ENCODE measurements at places on chromosomes 7 and 10.

- no peak for DNase-seq
These were observed 230.2 kb upstream of the AKR1E2 start for GRCh38 chr10:4595719-4596319.

GRCh38 chr7:29265208-29265923 lies 70.8 kb downstream of the CHN2 start:
- no peak for DNase-seq

DNA sequence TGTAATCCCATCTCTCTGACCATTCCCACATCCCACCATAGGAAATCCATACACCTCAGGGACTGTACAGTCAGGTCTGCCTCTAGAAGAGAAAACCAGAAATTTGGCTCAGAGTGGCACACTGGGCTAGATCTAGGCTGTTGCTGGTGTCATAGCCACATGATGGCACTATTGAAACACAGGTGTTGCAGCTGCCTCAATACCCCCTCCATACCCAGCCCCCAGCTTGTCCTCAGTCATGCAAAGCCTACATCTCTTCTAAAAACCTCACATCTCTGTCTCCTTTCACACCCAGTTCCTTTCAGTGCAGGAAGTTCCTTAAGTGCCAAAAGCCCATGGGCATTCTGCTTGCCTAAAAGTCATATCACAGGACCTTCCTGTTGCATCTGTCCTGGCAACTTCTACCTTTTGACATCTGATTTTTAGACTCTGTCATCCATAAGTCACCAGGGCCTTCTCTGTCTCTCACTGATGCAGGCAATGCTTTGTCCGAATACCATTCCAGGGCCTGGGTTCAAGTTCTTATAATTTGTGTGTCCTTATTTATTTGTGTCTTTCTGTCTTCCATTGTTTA lies 27.0 kb upstream of the HIBADH start:
- no peak for DNase-seq

DNA sequence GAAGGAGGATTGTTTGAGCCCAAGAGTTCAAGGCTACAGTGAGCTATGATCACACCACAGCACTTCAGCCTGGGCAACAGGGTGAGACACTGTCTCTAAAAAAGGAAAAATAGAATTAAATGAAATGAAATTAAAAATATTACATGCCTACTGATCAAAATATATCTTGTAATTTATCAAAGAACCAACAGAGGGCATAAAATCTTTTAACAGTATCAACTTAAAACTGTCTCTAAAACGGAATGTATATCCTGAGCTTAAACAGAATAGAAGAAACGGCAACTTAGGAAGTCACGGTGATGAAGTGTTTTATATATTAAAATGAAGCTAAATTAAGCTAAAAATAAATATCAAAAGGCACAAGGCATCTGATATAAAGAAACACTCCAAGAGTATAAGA lies 78.8 kb downstream of the MTPAP start:
- no peak for DNase-seq

DNA sequence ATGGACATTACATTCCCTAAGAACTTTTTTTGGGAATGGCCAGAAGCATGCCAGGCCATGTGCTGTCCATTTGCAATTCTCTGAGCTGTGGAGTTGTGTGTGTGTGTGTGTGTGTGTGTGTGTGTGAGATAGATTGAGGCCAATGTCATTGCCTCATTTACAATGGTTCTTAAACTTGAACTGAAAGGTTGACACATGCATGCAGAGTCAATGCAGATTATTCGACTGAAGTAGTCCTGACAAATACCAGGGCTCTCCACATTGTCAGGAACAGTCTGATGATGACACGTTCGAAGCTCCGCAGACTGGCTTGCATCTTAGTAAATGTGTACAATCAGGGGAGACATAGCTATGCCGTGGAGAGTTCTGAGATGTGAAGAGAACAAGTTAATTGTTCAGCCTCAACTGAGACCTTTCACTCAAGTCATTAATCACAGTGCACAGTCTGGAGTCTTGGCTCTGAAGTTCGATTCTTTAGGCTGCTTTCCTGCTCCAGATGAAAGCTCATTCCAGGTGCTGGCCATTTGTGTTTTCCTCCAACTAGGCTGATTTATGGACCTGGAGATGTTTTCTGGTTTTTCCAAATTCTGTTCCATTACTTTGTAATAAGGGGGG lies 921.9 kb downstream of the LRMDA start:
- no peak for DNase-seq

- no peak for DNase-seq
These were observed 13.0 kb downstream of the GET4 start for GRCh38 chr7:889391-889790.

DNA sequence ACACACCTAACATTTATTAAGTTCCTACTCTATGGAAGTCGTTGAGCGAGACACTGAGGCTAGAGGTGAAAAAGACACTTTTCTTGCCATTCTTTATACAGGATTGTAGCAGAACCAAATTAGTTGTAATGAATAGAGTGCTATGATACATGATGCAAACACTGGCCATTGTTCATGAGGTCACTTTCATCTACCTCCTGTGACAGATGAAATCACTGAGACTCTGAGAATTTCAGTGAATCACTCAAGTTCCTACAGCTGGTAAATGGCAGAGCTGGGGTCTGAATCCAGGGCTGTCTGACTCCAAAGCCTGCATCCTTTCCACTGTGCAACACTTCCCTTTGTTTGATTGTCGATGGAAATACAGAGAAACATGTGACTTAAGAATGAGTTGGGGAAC lies 657.6 kb downstream of the LRMDA start:
- no peak for DNase-seq

DNA sequence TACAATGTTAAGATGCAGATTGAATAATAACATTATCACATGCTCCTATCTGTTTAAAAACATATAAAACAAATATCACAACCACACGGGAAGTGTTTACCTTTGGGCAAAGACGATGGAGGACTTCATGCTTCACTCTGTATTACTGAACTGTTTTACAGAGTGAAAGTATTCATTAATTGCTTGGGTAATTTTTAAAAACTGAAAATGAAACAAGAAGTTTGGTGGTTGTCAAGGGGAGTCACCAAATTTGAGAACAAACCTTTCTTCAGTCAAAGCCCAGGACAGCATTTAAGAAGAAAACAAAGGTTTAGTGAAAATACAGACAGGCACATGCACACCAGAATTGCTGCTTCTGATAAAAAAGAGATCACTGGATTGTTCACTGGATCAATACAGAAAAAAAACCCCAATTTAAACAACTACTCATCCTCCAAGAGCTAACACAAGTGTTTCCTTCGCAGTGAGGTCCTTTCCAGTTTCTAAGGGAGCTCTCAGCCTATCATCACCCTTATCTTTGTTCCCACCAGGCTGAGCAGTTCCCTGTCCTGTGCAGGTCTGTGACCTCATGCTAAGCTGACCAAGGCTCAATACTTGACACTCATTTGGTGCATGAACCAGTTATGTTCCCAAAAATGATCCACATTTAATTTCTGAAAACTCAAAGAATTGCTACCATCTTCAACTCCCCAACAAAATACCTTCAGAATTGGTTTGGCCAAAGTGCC lies 8.8 kb downstream of the PARP12 start:
- no peak for DNase-seq

DNA sequence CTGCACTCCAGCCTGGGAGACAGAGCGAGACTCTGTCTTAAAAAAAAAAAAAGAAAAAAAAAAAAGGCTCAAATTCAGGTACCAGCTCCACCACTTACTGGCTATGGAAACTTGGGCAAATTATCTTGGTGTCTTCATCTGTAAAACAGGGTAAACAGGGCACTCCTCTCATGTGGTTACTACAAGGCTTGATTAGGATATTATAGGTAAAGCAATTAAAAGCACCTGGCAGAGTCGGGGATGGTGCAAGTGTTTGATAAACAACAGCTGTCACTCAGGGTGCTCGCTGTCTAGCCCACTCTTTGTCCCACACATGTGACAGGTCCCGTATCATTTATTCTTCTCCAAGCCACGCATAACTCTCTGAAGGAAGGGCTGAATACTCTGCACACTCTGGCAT lies 96.9 kb downstream of the SORBS1 start:
- DNase-seq: no peak

- no peak for DNase-seq
These were observed 106.9 kb upstream of the LYZL1 start for GRCh38 chr10:29181936-29182335.

DNA sequence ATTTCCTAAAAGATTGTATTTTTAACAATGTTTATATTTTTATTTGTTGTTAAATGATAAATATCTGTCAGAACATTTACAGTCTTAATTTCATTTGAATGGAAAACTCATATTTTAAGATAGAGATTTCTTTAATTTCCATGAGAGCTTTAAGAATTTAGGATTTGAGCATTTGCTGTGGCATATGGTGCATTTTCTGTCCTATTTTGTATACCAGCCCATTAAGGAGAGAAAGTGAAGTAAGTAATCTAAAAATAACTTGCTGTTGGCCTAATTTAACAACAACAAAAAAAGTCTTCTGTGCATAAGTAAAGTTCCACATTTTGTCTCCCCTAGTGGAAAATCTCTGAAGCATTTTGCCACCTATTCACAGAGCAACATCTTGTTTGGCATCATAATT lies 190.9 kb upstream of the PPP1R3A start:
- DNase-seq: no peak

GRCh38 chr7:121027761-121028669 lies 39.5 kb downstream of the CPED1 start:
- DNase-seq: no peak

DNA sequence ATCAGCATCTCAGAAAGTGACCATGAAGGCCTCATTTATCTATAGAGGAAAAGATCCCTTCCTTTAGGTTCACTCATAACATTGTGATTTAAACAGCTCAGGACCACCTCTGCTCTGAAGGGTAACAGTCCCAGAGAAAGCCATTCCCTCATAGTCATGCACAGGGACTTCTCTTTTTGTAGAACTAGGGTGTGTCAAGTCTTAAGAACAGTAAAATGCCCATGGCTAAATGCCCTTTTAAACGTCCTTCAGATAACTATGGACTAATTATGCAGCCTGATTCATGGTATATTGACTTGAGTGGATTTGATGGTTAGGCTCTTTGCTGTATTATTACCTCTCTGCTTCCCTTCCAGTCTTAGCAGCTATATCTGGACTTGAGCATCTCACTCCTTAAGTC lies 337.8 kb downstream of the SORCS1 start:
- no peak for DNase-seq

DNA sequence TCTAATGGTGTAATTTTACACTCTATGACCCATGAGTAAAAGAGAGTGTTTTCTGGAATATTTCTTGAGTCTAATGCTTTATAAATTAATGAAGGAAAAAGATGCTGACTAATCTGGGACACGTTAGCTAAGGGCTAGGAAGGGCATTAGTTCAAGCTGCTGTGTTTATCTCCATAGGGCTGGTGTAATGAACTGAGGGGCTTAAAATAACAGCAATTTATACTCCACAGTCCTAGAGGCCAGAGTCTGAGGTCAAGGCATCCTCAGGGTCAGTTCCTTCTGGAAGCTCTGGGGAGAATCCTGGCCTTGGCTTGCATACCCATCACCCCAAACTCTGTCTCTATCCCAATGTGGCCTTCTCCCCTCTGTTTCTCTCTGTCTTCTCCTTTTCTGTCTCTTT lies 105.2 kb upstream of the PFKP start:
- DNase-seq: no peak

- DNase-seq: no peak
These were observed 13.2 kb upstream of the ABCB5 start for GRCh38 chr7:20602306-20602705.

- no peak for DNase-seq
These were observed 559.6 kb downstream of the GATA3 start for GRCh38 chr10:8614054-8614565.

GRCh38 chr7:79290841-79291497 lies 162.5 kb downstream of the MAGI2 start:
- DNase-seq: no peak

GRCh38 chr7:108254259-108254658 lies 124.1 kb upstream of the LAMB4 start:
- no peak for DNase-seq

- DNase-seq: no peak
These were observed 30.6 kb upstream of the PLEKHA1 start for GRCh38 chr10:122343936-122344335.

DNA sequence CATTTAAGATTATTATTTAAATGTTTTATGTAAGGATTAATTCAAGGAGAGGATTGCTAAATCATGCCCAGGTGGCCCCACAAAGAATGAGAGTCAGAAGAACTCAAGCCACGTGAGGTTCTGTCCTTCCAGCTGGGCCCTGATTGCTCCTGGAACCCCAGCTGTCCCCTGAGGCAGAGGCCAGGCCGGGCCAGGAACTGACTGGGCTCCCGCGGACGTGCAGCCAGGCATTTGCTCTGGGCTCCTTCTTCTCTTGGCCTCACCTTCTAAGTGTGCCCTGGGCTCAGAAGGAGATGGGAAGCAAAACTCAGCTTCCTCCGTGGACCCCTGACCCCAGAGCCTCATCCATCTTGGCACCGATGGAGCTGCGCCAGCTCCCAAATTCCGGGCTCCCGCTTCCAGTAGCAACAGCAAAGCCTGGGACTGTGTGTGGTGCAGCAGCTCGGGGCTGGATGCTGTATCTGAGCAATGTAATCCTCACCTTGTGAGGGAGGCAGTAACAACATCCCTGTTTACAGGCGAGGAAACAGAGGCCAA lies 250.6 kb upstream of the PPP2R2D start:
- no peak for DNase-seq

DNA sequence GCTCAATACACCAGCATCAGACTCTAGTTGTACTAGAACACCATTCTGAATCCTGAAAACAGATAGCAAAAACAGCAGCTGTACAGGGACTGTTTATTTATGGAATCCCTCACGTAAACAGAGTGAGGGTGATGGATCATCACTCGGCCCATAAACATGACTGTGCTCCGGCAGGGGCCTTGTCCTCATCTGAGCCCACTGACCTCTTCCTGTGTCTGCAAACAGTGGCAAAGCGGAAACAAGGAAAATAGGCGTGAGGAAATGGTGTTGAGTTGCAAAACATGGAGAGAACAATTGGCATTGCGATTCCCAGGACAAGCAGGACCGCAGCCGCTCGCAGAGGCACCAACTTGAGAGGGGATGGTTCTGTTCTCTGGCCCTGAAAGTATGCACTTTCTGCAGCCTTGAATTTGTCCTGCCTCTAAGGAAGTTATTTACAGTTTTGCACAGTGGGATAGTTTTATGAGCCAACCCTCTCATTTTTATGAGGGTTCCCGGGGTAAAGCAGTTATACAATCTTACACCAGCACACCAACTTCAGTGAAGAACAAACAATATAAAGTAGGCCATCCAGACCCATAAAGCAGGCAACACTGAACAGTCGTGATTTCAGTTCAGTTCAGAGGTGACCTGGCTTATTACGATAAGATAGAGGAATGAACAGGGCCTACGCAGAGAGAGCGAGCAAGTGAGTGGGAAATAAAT lies 248.0 kb upstream of the FZD8 start:
- no peak for DNase-seq

- no peak for DNase-seq
These were observed 29.4 kb downstream of the CFAP46 start for GRCh38 chr10:132912713-132913558.

Measured in stimulated activated CD4-positive, alpha-beta T cell treated with anti-CD3 and anti-CD28 coated beads, Interleukin-12 subunit alpha, Interleukin-12 subunit beta, amount 100 ng/mL, for 4 hours (primary cell).